ENCODE measurements at places on chromosomes 1 and 21. TPM values are rescaled to one million over a fixed set of nuclear protein-coding genes. Genes with fewer than 3 reads are reported as not detected.
A peak's percentile ranks its signal among the peaks of the same experiment; 100 is the strongest.

DNA sequence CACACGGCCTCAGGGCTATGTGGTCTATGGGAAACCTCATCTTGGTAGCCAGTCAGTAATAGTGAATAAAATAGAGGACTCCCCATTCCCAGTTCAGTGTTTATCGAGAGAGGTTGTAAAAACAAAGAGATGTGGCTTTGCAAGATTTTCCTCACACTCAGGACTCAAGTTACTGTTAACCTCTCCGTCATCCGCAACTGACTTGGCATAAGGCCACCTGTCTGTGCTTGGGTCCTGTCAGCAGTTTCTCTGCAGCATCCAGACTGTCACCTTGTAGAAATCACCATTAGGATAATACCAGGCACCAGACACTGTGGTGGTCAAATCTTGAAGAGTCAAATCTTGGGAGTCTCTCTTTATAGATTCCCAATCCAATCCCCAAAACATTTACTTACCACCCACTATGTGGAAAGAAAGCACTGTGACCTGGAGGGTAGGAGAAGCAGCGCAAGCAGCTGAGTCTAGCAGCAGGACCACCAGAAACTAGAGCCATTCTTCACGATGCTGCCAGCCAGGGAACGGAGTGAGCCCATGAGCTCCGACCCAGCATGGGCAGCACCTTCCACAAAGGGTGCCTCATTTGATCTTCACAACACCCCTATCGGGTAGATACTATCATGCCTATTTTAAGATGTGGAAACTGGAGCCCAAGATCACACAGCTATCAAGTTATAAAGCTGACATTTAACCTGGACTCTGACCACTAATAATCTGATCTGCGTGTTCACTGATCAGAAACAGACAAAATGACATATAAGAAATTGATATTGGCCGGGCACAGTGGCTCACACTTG lies 5.6 kb upstream of the GPR25 start:
- H3K27me3 ChIP-seq: peaks cover 31% of the 10 kb centered on the region
- H3K4me3 ChIP-seq: no peak overlapping the region
- H3K27ac ChIP-seq: no peak overlapping the region

KCNJ15 gene
- total RNA-seq: not detected

DNA sequence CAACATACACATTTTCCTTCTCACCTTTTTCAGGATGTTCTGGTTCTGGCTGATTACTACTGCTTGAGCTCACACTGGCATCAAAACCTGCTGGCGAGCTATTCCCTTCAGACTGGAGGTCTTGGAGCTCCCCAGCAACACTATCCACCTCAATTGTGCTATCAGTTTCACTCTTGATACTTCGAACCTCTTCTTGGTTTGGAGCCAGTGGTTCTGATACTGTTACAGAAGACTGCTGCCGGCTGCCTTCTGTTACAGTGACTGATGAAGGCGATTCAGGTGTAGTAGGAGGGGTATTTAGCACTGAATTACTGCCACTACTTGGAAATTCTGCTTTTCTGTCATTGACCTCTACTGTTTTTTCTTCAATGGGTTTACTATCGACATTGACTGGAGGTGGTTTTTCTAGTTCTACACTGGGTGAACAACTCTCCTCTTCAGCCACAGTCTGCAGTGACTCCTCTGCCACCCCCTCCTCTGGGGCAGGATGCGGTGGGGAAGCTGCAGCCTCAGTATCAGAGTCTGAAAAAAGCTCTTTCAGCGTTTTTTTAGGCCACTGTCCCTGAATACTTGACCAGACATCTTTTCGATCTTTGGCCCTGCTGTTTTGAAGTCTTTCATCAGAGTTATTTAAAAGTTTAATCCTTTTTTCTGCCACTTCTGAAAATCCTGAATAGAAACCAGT lies 20.7 kb upstream of the RBM34 start:
- no peaks in the 10 kb centered on the region for H3K4me1 ChIP-seq
- no peak overlapping the region for H3K27ac ChIP-seq
- no peak for DNase-seq
- no peaks in the 10 kb centered on the region for H3K27me3 ChIP-seq
- H3K4me3 ChIP-seq: no peak overlapping the region
- no peaks in the 10 kb centered on the region for H3K36me3 ChIP-seq

DNA sequence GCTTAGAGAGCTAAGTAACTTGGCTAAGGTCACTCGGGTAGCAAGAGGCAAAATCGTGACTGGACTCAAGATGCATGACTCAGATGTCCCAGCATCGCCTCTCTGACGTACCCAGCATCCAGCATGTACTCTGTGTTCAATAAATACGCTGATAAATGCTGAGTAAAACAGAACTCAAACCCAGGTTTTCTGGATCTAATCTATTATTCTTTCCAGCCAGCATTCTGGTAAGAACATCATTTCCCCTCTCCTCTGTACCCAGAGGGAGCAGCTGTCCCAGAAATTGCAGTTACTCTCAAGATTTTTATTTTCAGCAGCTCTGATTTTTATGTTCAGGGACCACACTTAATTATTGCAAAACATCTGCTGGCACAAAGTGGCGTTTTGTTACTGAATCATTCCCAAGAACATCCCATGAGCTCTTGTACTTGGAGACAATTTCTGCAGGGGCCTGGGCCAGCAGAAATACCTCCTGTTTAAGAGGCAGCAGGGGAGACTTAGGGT lies 249.0 kb downstream of the PRDM2 start:
- no peak overlapping the region for H3K4me3 ChIP-seq
- no peak for DNase-seq
- no peaks in the 10 kb centered on the region for H3K36me3 ChIP-seq
- H3K4me1 ChIP-seq: no peaks in the 10 kb centered on the region

GRCh38 chr1:175162955-175163354 lies 29.6 kb downstream of the KIAA0040 start:
- H3K36me3 ChIP-seq: peaks cover 4% of the 10 kb centered on the region
- no peaks in the 10 kb centered on the region for H3K27me3 ChIP-seq
- no peak overlapping the region for H3K4me3 ChIP-seq
- H3K4me1 ChIP-seq: no peaks in the 10 kb centered on the region

DNA sequence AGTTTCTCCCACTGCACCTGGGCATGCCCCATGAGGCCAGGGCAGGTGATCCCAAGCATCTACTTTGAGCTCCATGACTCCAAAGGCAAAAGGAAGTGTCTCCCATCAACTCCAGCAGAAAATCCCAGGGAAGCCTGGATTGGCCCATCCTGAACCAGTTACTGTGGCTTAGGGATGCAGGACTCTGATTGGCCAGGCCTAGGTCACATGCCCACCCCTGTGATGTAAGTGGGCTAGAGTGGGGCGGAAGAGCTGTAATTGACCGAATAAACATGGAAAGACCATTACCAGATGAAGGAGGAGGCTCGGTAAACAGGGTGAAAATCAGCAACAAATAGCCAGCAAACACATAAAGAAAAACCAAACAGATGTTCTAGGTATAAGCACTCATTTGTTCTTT lies 45.2 kb downstream of the MATN1 start:
- no peak for DNase-seq
- H3K36me3 ChIP-seq: no peaks in the 10 kb centered on the region
- peaks cover 16% of the 10 kb centered on the region for H3K27me3 ChIP-seq
- H3K4me3 ChIP-seq: no peak overlapping the region
- no peak overlapping the region for H3K27ac ChIP-seq

- H3K27ac ChIP-seq: no peak overlapping the region
- no peaks in the 10 kb centered on the region for H3K36me3 ChIP-seq
- no peak overlapping the region for H3K4me3 ChIP-seq
- H3K27me3 ChIP-seq: no peaks in the 10 kb centered on the region
These were observed 483.9 kb downstream of the PTPRC start for GRCh38 chr1:199122532-199123311.

RGS13 gene
- not detected for total RNA-seq

GRCh38 chr1:31764312-31765040 lies at the start of gene ADGRB2:
TSS of gene ADGRB2 (minus strand) at chr1:31764340. CDS start at chr1:31757221, 7,119 bp downstream.
- H3K4me3 ChIP-seq: peak within 1 kb of the TSS; percentile 32
- no peaks in the 10 kb centered on the region for H3K36me3 ChIP-seq
- peaks cover 77% of the 10 kb centered on the region for H3K27me3 ChIP-seq
- H3K27ac ChIP-seq: no peak within 1 kb of the TSS
- peaks cover 40% of the 10 kb centered on the region for H3K4me1 ChIP-seq

DNA sequence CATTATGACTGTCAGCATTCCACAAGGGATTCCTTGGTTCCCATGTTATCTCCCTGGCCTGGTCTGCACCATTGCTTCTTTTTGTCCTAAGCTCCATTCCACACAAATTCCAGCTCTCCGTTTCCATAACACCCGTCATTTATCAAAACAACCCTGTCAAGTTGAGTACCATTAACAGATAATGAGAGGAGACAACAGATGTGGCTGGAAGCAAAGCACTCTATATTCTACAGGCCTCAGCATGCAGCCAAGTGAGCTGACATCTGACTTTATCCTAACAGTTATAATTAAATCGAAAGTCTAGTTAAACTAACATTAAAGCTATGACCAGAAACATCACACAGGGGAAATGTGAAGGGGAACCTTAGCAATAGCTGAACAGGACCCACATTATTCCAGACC lies 110.4 kb downstream of the RERE start:
- no peak overlapping the region for H3K4me3 ChIP-seq
- H3K36me3 ChIP-seq: no peaks in the 10 kb centered on the region
- H3K27me3 ChIP-seq: no peaks in the 10 kb centered on the region
- peaks cover 17% of the 10 kb centered on the region for H3K4me1 ChIP-seq
- peak overlapping the region; percentile 35 for H3K27ac ChIP-seq

TSPEAR gene
- total RNA-seq: not detected

GRCh38 chr1:199667089-199667488 lies 360.4 kb upstream of the NR5A2 start:
- H3K36me3 ChIP-seq: no peaks in the 10 kb centered on the region
- H3K27ac ChIP-seq: no peak overlapping the region
- no peak for DNase-seq
- no peak overlapping the region for H3K4me3 ChIP-seq
- H3K27me3 ChIP-seq: no peaks in the 10 kb centered on the region

LMOD1 gene
- 166 TPM for total RNA-seq

DNA sequence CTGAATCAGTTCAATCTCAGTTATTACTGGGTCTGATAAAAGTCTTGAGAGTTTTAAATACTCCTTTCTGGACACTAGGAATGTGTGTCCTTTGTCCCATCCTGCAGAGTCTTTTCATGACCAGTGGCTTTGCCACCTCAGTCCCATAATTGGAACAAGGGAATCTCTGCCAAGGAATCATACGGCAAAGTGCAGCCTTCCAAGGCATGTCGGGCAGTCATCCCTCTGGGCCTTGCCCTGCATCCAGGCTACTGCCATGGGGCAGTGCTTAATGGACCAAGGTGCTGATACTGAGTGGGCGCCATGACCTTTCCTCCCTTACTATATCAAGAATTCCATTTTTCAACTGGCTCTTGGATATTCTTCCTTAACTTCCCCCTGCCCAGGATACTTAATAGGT lies 195.3 kb downstream of the ZC3H11B start:
- no peaks in the 10 kb centered on the region for H3K27me3 ChIP-seq
- no peak overlapping the region for H3K27ac ChIP-seq
- H3K4me3 ChIP-seq: no peak overlapping the region
- H3K36me3 ChIP-seq: no peaks in the 10 kb centered on the region

- H3K27ac ChIP-seq: no peak overlapping the region
- DNase-seq: no peak
- H3K4me3 ChIP-seq: no peak overlapping the region
- no peaks in the 10 kb centered on the region for H3K36me3 ChIP-seq
These were observed 61.3 kb downstream of the PRDM16 start for GRCh38 chr1:3130268-3130667.

ASPM gene
- 13.9 TPM for total RNA-seq

CSF3R gene
- 17.1 TPM for total RNA-seq

GRCh38 chr1:209584231-209584672 lies 738 bp downstream of the CAMK1G start:
- no peak overlapping the region for H3K4me3 ChIP-seq
- H3K4me1 ChIP-seq: peaks cover 5% of the 10 kb centered on the region
- no peak overlapping the region for H3K27ac ChIP-seq
- peaks cover 64% of the 10 kb centered on the region for H3K27me3 ChIP-seq
- no peaks in the 10 kb centered on the region for H3K36me3 ChIP-seq
- DNase-seq: no peak

DNA sequence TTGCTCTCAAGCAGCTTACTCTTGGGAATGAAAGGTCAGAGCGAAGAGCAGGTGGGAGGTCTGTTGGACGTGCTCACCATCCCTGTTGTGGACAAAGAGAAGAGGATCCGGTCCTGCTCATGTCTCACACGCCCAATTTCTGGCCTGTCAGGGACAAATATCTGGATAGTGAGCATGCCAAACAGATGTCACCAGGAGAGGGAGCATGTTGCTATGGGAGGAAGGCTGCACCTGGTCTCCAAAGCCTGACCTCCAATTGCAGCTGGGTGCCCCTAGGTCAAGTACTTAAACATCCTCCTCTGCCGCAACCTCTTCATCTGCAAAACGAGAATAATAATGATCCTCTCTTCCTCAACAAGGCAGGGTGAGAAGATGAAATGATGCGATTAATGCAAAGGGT lies 53.4 kb downstream of the DMRTA2 start:
- no peak for DNase-seq
- no peaks in the 10 kb centered on the region for H3K36me3 ChIP-seq
- H3K27ac ChIP-seq: no peak overlapping the region
- H3K4me3 ChIP-seq: no peak overlapping the region
- H3K27me3 ChIP-seq: peaks cover 37% of the 10 kb centered on the region

DNA sequence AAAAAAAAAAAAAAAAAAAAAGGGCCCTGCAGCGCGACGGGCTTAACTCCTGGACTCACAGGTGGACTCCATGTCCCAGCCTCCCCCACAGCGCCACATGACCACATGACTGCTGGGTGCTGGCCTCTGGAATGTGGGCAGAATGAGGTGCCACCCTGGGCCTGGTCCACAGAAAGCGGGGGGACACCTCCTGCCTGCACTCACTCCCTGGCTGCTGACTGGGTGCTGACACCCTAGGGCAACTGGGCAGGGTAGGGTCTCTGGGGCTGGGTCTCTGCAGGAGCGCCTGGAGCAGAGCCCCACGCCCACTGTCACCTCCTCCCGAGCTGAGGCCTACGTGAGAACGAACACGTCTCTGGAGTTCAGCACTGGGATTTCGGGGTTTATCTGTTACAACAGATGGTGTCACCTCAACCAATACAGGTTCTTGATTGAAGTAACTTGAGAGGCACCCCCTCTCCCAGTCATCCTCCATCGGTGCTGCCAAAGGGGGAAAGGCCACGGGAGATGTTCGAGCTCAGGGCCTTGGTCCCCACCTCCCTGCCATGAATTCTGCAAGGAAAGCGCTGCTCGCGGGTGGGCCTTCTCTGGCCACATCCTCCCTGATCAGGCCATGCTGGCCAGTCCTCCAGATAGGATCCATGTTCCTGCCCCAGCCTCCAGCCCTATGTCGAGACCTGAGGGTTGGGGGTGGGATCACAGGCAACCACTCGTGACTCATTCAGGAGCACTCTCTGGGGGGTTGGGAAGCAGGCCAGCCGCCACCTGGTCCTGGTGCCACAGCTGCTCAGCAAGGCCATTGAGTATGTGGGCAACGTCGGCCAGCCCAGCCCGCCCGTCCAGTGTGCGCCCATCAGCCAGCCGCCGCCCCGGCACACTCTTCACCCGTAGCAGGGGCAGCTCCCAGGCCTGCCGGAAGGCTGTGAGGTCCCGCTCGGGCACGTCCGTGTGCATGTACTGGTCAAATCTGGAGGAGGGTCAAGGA lies 5.4 kb downstream of the CPLANE2 start:
- peaks cover 18% of the 10 kb centered on the region for H3K27me3 ChIP-seq
- no peak for DNase-seq
- peaks cover 3% of the 10 kb centered on the region for H3K4me1 ChIP-seq
- H3K4me3 ChIP-seq: no peak overlapping the region

All from transverse colon (tissue), 4 donors.